Activated CD8-positive, alpha-beta T cell treated with anti-CD3 and anti-CD28 coated beads for 36 hours (primary cell): ENCODE measurements at places on chromosomes 12 and 14.
A peak's percentile ranks its signal among the peaks of the same experiment; 100 is the strongest.

DNA sequence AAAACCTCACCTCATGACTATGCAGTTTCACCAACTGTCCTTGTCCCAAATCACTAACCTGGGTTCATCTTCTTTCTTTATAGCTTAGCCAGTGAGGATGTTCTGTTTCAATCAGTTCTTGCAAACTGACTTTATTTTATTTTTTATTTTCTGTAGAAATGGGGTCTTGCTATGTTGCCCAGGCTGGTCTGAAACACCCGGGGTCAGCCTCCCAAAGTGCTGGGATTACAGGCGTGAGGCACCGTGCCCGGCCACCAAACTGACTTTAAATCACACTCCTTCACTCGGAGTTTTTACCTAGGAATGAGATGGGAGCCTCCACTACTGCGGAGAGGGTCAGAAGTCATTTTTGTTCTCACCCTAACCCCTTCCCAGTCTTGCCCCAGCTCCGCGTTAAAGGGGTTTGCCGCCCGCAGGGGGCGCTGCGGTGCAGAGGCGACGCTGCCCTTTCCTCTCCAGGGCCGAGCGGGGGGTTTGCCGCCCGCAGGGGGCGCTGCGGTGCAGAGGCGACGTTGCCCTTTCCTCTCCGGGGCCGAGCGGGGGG, 7.0 kb upstream of the B4GALNT3 start:
- peak; percentile 91 for DNase-seq

- no peak for DNase-seq
Measured at GRCh38 chr12:8157484-8158198, 826 bp downstream of the ZNF705A start.

DNA sequence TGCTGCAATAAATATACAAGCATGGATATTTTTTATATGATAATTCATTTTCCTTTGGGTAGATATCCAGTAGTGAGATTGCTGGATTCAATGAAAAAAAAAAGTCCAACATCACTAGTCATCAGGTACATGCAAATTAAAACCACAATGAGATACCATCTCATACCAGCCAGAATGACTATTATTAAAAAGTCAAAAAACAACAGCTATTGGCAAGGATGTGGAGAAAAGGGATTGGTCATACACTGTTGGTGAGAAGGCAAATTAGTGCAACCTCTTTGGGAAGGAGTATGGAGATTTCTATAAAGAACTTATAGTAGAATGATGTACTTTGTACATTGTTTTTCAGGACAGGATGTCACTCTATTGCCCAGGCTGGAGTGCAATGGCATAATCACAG, 531.2 kb upstream of the MGAT4C start:
- no peak for DNase-seq

DNA sequence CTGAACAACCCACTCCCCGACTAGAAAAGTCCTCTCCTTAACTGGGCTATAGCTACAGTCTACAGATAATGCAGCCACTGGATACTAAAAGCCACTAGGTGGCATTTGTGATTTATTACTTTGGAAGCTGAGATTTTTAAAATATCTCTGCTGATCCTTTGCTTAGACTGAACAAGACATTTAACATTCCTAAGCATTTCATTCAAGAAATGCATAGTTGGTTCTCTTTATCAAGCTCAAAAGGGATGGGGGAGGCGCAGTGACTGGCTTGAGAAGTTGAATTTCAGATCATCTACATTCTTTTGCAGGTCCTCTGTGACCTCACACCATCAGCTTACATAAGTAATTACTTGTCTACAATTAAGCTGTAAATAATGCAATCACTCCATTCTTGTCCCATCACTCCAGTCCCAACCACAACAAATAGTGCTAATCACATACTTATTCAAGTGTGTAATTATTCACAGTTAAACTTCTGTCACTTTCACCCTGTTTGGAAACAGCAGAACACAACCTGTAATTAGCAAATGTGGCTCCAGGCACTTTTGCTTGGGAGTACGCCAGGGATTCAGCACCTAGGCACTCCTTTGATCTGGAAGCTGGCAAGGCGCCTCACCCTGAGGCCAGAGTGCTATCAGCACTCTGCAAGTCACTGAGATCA, 203.6 kb downstream of the NOVA1 start:
- DNase-seq, result no peak

GRCh38 chr12:115636546-115636945, 640.9 kb downstream of the MED13L start:
- DNase-seq, result no peak
